ENCODE measurements at places on chromosomes 11 and 22.
A peak's percentile ranks its signal among the peaks of the same experiment; 100 is the strongest.

DNA sequence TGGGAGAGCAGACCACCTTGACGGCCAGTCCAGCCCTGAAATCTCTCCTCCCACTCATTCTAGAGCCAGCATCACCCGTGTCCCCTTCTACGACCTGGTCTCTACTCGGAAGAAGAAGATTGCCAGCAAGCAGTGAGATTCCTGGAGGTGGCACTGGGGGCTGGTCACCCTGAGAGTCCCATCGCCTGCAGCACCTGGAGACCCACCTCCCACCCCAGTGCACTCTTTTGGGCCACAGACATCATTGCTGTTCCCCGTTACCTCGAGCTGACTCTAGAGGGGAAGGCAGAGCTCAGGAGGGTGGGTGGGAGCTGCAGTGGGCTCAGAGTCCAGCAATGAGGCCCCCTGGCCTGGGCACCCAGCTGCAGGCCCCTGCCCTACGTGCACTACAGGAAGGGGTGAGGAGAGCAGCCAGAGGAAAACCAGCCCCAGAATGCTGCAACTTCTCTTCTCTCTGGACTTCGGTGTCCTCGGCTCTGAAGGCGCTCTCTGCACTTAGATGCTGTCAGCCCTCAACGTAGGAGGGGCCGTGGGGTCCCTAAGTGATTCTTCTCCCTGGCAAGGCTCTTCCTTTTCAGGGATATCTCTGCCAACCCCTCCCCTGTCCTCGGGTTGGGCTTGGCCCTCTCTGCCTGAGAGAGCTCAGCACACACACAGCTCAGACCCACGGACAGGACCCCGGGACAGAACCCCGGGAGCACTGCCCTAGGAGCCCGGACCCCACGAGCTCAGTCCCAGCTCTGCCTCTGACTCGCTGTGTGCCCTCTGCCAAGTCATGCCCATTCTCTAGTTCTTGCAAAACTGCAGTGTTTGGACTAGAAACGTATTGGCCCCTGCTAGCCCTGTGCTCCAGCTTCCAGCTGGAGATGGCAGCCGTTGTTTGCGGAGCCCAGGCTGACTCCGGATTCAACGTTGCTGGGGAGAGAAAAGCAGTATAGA, 31.3 kb downstream of the CYTH4 start:
- DNase-seq = no peak

GRCh38 chr11:108340973-108341372, 118.1 kb downstream of the ATM start:
- DNase-seq = no peak

GRCh38 chr11:68016161-68016903, 6.2 kb downstream of the ALDH3B1 start:
- DNase-seq = no peak

DNA sequence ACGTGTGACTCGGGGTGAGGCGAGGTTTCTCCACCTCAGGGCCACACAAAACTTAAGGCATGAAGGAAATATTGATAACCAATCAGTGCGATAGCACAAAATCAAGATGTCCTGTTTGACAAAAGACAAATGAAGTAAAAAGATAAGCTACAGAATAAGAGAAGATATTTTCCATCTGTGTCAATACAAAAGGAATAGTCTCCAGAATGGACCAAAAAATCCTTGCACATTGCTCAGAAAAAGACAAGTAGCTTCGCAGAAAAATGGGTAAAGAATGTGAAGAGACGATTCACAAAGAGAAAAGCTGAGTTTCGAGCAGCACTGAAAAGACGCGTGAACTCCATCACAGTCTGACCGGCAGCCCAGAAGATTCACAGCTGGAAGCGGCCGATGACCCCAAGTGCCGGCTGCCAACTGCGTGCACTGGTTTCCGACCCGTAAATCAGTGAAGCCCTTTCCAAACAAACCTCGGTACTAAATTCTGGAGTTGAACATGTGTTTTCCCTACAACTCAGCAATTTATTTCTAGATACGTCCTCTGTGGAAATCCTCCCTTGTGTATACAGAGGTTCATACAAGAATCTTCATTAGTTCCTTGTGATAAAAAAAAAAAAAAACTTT, 308.4 kb downstream of the BRD1 start:
- DNase-seq = no peak

DNA sequence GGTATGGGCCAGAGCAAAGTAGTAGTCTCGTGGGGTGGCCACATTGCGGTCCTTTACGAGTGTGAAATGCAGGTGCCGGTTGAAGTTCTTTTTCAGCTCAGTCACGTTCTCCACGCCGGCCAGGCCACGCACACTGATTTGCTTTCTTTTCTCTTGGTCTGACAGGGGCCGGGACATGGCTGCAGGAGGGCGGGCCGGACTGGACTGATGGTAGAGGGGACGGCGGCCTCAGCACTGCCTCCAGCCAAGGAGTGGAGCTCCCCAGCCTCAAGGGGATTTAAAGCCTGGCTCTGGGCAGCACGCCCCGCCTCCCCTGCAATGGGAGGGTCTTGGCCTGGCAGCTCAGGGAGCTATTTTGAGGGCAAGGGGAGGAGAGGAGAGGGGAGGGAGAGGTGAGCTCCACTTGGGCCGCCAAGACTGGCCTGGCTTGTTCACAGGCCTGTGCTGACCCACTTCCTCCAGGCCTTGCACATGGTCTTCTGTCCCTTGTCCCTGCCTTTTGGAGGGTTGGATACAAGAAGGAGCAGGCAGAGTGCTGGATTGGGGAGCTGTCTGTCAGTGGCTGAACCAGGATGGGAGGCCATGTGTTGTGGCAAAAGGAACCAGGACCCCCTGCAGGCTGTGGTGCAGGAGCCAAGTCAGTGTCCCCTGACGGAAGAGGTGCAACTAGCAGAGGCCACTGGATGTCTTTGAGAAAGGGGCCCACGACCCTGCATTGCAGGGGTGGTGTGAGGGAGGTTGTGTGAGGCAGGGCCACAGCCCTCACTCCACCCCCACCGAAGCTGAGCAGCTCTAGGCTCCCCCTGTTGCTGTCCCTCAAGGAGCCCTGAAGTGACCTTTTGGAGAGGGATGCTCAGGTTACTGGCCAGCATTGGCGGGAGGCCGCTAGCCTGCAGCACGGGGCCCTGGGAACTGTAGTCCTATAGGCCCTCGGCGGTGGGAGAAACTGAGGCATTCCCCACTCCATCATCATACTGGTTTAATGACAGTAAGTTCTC, at the start of gene PYGM:
PYGM (minus strand) TSS at position 253 of the 998 bp plus-strand sequence; CDS start at position 177, 76 bp downstream.
- DNase-seq = no peak

- no peak for DNase-seq
Measured at GRCh38 chr22:36612458-36612857, 83.5 kb upstream of the EIF3D start.

DNA sequence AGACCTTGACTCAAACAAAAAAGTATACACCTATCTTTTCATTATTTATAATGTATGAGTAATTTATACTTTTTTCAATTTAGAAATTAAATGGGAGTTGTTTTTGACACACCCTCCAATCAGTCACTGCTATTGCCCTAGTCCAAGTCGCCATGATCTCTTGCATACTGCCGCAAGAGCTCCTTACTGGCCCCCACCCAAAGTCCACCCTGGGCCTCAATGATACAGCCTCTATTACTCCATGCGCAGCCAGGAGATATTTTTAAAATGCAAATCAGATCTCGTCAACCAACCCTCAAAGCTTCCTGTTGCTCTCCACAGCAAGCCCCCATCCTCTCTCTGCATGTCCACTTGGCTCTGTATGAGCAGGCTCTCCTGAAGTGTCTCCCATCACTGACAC, 12.8 kb upstream of the LMO1 start:
- DNase-seq = no peak

- no peak for DNase-seq
Measured at GRCh38 chr11:8709002-8709672, 26.5 kb downstream of the RPL27A start.

GRCh38 chr11:22194306-22194705, 1.4 kb downstream of the ANO5 start:
- no peak for DNase-seq

GRCh38 chr11:121652971-121653370, 200.2 kb upstream of the SORL1-AS1 start:
- no peak for DNase-seq

DNA sequence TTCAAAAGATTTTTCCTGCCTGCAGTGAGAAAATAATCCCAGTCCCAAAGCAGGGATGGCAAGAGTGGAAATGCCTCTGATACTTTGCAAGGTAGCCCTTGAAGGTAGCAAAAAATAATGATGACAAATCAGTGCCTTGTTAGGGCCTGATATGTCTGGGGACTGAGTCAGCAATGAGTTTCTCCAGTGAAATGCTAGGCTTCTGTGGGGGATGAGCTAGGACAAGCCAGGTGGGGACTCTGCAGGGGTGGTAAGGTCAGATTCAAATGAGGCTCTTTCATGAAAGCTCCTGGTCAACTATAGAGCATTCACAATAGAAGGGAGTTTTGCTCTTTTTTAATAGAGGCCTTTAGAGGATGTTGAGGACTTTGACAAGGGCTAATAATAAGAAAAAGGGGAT, 77.7 kb downstream of the ME3 start:
- no peak for DNase-seq

DNA sequence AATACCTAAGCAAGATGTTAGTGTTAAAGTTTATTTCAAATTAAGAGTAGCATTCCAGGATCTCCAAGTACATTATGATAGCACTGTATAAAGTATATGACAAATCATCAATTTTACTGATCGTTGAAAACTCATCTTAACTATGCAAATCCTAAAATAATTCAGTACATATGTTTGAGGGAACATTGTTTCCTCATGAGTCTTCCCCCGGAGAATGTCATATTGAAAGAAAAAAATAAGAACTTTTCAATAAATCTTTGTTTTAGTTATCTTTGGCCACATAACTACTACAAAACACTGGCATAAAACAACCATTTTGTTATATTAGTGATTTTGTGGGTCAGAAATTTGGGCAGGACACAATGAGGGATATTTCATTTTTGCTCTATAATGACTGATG, 135.4 kb downstream of the METTL15 start:
- DNase-seq = no peak

- DNase-seq = no peak
Measured at GRCh38 chr22:20635227-20635591, 127.8 kb downstream of the MED15 start.

DNA sequence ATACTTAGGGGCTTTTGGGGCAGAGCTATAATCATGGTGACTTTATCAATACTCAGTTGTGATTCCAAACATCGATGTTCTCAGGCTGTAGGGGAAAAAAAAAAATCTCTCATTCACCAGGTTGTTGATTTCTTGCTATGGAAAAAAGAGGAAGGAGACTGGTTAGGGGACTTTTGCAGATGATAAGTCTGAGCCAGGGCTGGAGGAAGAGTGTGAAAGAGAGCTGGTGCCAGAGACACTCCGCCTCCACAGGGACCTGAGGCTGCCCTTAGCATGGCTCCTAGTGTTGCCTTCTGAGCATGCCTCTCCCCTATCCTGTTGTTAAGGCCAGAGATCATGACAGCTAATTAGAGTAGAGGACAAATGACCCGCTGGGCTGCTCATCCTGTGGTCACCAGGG, 16.9 kb downstream of the UPB1 start:
- DNase-seq = no peak

DNA sequence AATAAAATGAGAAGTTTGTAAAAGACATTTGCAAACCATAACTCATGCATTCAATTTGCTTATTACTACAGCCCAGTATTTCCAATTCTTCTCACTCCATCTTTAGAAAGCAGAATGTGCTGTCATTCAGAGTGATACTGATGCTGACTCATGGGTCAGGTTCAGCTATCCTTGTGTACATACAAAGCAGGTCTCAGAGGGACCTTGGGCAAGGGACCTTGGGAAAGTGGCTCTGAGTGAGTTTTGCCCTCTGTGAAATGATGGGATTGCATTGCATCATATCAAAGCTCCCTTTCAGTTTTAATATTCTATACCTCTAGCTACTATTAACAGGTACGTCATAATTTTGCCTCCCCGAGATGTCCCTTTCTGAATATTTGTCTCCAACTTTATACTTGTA, 848.7 kb downstream of the OPCML start:
- no peak for DNase-seq

- no peak for DNase-seq
Measured at GRCh38 chr22:31138126-31138525, 2.2 kb downstream of the PLA2G3 start.

- DNase-seq = peak; percentile 75
Measured at GRCh38 chr11:65498042-65498726, 661 bp upstream of the MALAT1 start.

GRCh38 chr11:134393638-134394037, 18.4 kb downstream of the B3GAT1 start:
- no peak for DNase-seq

- no peak for DNase-seq
Measured at GRCh38 chr11:126701520-126701897, 299.1 kb downstream of the KIRREL3 start.

DNA sequence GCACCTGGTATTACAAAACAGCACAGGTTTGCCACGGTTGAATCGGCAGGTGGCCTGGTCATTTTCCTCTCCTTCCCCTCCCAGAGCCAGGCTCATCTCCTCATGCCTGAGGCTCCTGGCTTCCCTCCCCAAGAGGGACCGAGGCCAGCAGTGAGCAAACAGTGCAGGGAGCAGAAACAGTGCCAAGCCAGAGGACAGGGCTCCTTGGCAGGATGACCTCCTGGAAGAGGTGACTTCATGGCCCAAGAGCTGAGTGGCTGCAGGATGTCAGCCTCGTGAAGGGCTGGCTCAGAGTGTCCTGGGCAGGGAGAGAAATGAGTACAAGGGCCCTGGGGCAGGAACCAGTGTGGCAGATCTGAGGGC, 22.8 kb upstream of the PPFIA1 start:
- DNase-seq = no peak

GRCh38 chr11:114280696-114281095, 15.5 kb upstream of the NNMT start:
- DNase-seq = no peak

- peak; percentile 63 for DNase-seq
Measured at GRCh38 chr22:29079218-29079901, 6.5 kb downstream of the KREMEN1 start.

- no peak for DNase-seq
Measured at GRCh38 chr11:28490773-28491382, 382.7 kb downstream of the METTL15 start.

GRCh38 chr11:67022961-67023956, at the start of gene SYT12:
TSS of gene SYT12 (plus strand) at chr11:67023134. CDS start at chr11:67030145, 7,011 bp downstream.
- no peak for DNase-seq

DNA sequence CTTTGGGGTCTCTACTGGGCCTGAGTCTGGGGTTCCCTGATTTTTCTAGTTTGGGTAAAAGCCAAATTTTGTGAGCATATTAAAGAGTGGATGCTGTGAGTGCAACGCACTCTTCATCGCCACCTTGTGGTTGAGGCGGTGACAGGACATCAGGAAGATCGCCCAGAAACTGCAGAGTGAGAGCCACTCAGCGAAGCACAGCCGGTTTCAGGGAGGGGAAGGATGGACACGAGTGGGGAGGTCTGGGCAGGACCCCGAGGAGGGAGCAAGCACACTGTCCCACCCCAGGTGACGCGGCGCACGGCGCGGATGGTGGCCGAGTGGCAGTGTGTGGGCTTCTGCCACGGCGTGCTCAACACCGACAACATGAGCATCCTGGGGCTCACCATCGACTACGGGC, 9.1 kb downstream of the SELENOO start:
- no peak for DNase-seq

- DNase-seq = no peak
Measured at GRCh38 chr11:112087212-112087611, 539 bp downstream of the SDHD start.

- DNase-seq = no peak
Measured at GRCh38 chr11:61902313-61902712, 11.0 kb upstream of the FADS3 start.

Measured in DMS79 (cell line).